ENCODE measurements at places on chromosomes 5 and 9. TPM values are rescaled to one million over a fixed set of nuclear protein-coding genes. Genes with fewer than 3 reads are reported as not detected.

RAI14 gene
- total RNA-seq = 361 TPM

C1QTNF3 gene
- total RNA-seq = 0.28 TPM

PCDHGA8 gene
- 2.2 TPM for total RNA-seq

ADAMTS6 gene
- 173 TPM for total RNA-seq

CMYA5 gene
- 0.90 TPM for total RNA-seq

CNTNAP3B gene
- total RNA-seq = 2.2 TPM

ENTPD2 gene
- not detected for total RNA-seq

GFI1B gene
- not detected for total RNA-seq

SLC45A2 gene
- total RNA-seq = not detected

HMCN2 gene
- not detected for total RNA-seq

FOXD4L6 gene
- total RNA-seq = not detected

DNA sequence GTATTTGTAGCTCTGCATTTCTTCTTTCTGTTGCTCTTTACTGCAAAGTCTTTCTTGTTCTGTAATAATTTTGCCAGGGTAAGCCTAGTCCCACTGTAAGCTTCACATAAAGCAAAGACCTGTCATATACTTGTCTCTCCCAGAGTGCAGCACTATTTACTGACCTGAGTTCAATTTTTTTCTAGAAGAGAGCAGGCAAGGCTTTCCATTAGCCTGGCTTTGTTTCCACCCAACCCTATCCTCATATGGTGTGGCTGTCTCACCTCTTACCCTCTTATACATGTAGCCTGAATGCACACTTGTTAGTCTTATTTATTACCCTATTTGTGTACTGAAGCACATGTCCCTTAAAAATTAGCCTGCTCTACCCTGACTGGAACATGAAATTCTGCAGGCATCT, 170.4 kb downstream of the EFNA5 start:
- no peaks in the 10 kb centered on the region for H3K36me3 ChIP-seq
- no peak overlapping the region for H3K27ac ChIP-seq
- DNase-seq = no peak

GRCh38 chr9:74610523-74611061, 113.5 kb downstream of the RORB start:
- no peak for DNase-seq
- H3K36me3 ChIP-seq = no peaks in the 10 kb centered on the region
- H3K27me3 ChIP-seq = no peaks in the 10 kb centered on the region
- H3K27ac ChIP-seq = no peak overlapping the region
- no peaks in the 10 kb centered on the region for H3K4me1 ChIP-seq

DNA sequence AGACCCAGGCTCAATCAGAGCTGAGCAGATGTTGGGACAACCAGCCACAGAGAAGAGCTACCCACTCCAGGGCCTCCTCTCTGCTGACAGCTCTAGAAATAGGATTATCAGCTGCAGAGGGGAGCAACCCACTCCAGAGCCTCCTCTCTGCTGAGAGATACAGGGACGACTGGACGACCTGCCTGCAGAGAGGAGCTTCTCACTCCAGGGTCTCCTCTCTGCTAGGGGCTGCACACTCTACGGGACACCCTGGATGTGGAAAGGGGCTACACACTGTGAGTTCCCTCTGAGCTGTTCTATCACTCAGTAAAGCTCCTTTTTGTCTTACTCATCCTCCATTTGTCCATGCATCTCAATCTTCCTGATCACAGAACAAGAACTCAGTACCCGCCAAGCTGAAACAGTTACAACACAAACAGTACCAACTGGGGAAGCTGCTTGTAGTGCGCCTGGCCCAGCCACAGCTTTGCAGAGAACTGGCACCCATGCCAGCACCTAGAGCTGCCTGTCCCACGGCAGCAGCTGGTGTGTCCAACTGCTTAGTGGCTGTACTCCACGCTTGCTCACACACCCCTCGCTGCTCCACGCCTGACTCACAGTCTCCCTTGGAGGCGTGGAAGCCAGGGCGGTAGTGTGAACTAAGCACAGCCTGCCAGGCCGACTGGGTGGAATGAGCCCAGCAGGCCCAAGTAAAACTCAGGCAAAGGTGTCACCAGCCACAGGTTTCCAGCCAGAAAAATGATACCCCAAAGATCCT, 56.8 kb downstream of the PRELID2 start:
- peaks cover 2% of the 10 kb centered on the region for H3K4me1 ChIP-seq
- no peak overlapping the region for H3K4me3 ChIP-seq
- H3K36me3 ChIP-seq = no peaks in the 10 kb centered on the region
- no peak for DNase-seq

GRCh38 chr9:99023831-99024230, 80.1 kb downstream of the COL15A1 start:
- H3K27ac ChIP-seq = peak overlapping the region; percentile 19
- H3K36me3 ChIP-seq = peaks cover 52% of the 10 kb centered on the region
- H3K27me3 ChIP-seq = no peaks in the 10 kb centered on the region
- H3K4me1 ChIP-seq = peaks cover 49% of the 10 kb centered on the region
- DNase-seq = peak; percentile 58

- no peak overlapping the region for H3K4me3 ChIP-seq
- no peaks in the 10 kb centered on the region for H3K4me1 ChIP-seq
- no peaks in the 10 kb centered on the region for H3K36me3 ChIP-seq
Observed at GRCh38 chr9:118991366-118992285, 377.6 kb downstream of the BRINP1 start.

DNA sequence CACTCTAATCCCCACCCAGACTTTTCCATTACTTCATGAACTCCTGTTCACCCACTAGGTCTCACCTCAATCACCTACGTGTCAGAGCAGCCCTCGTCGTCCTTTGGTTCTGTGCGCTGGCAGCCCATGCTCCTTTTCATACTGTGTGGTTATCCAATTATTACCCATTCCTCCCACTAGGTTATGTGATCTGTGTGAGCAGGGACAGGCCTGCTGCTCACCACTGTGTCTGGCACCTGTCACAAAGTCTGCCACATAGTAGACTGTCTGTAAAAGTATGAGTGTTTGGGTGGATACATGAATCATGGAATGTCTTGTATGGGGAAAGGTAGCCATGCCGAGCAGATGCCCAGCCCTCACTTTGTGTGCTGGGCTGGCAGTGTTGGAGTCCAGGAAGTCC, 12.1 kb upstream of the SMAD5 start:
- peaks cover 34% of the 10 kb centered on the region for H3K27me3 ChIP-seq
- DNase-seq = no peak
- no peak overlapping the region for H3K27ac ChIP-seq
- no peaks in the 10 kb centered on the region for H3K4me1 ChIP-seq
- H3K4me3 ChIP-seq = no peak overlapping the region
- no peaks in the 10 kb centered on the region for H3K36me3 ChIP-seq

GRCh38 chr5:57441557-57441956, 41.1 kb downstream of the ACTBL2 start:
- no peaks in the 10 kb centered on the region for H3K27me3 ChIP-seq
- peak; percentile 99 for DNase-seq
- H3K27ac ChIP-seq = peak overlapping the region; percentile 73
- no peaks in the 10 kb centered on the region for H3K36me3 ChIP-seq
- H3K4me1 ChIP-seq = peaks cover 38% of the 10 kb centered on the region
- H3K4me3 ChIP-seq = no peak overlapping the region

DNA sequence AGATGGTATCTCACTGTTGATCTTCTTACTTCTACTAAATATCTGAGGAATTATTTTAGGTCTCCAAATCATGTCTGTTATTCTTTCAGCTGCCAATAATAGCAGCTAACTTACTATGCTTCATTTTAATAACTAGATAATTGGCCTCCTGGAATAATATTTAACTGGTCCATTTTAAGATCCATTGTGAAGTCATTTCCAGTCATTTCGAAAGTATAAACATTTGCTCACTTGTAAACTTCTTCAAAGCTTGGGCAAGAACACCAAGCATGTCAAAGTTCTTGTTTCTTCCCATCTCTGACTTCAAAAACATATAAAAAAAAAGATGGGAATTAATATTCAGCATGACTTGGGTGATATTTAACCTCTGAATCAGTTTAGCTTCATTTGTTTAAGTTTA, 61.4 kb upstream of the MRPS30 start:
- no peaks in the 10 kb centered on the region for H3K36me3 ChIP-seq
- H3K27ac ChIP-seq = no peak overlapping the region
- no peaks in the 10 kb centered on the region for H3K27me3 ChIP-seq
- DNase-seq = no peak

- no peak for DNase-seq
- no peak overlapping the region for H3K4me3 ChIP-seq
- no peak overlapping the region for H3K27ac ChIP-seq
- peaks cover 9% of the 10 kb centered on the region for H3K4me1 ChIP-seq
Observed at GRCh38 chr9:121987314-121987713, 105.8 kb downstream of the TTLL11 start.

- no peaks in the 10 kb centered on the region for H3K36me3 ChIP-seq
- H3K4me1 ChIP-seq = peaks cover 4% of the 10 kb centered on the region
- peaks cover 12% of the 10 kb centered on the region for H3K27me3 ChIP-seq
- H3K27ac ChIP-seq = no peak overlapping the region
Observed at GRCh38 chr5:160473681-160474080, 52.0 kb downstream of the PTTG1 start.

DNA sequence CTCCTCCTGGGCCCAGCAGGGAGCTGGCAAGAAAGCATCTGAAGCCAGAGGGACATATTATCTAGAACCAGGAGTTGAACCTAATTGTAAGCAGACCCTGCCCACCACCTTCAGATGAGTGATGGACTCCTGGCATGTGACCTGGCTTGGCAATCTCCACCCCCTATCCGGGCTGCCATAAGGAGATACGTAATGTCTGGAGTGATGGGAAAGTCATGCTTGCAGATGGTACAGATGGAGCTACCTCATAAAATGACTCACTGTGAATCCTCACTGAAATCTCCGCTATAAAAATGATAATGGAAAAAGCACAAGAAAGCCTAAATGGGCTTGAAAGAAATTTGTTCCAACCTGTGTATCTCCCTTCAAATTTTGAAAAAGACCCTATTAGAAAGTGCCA, 157.5 kb downstream of the DMRT2 start:
- no peaks in the 10 kb centered on the region for H3K4me1 ChIP-seq
- no peaks in the 10 kb centered on the region for H3K36me3 ChIP-seq
- H3K27ac ChIP-seq = no peak overlapping the region
- no peak overlapping the region for H3K4me3 ChIP-seq
- peak; percentile 66 for DNase-seq

DNA sequence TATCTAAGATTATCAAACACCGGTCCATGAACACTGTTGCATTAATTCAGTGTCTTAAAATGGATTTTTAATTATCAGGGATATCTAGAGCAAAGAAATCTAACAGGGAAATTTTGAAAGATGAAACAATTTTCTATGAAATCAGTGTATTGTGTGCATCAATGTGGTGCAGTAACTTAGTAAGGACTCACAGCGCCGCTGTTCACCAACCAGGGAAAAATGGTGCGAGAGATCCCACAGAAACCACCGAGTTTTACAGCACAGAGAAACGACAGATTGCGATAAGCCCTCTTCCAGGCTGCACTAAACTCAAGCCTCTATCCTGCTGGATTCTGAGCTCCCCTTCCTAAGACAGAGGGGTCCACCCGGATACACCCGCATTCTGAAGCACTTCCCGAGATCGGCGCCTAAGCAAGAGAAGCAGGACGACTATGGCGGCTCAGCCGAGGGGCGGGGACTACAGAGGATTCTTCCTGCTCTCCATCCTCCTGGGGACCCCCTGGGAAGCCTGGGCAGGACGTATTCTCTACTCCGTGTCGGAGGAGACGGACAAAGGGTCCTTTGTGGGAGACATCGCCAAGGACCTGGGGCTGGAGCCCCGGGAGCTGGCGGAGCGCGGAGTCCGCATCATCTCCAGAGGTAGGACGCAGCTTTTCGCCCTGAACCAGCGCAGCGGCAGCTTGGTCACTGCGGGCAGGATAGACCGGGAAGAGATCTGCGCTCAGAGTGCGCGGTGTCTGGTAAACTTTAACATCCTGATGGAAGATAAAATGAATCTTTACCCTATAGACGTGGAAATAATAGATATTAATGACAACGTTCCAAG, at the start of gene PCDHGA7:
PCDHGA7 (plus strand) TSS at position 274 of the 826 bp plus-strand sequence; CDS start at position 432, 158 bp downstream.
- no peaks in the 10 kb centered on the region for H3K27me3 ChIP-seq
- H3K4me3 ChIP-seq = peak within 1 kb of the TSS; percentile 83
- peaks cover 3% of the 10 kb centered on the region for H3K36me3 ChIP-seq

DNA sequence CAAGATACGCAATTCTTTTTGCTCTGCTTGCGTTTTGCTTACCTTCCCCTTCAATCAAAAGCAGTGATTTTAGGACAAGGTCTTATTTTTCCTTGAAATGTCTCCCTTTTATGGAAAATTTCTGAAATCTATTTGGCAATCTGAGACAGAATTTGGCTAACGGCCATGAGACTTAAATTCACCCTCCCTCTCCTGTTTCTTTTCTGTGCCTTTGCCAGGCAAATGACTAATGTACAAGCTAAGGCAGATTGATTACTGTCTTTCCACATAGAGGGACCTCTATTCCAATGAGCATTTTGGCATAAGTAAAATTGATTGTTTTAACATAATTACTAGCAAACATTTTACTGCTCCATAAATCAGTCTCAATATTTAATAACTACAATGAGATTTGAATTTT, 31.7 kb downstream of the FAM81B start:
- H3K27me3 ChIP-seq = peaks cover 3% of the 10 kb centered on the region
- H3K4me1 ChIP-seq = no peaks in the 10 kb centered on the region
- DNase-seq = no peak
- no peak overlapping the region for H3K27ac ChIP-seq

DNA sequence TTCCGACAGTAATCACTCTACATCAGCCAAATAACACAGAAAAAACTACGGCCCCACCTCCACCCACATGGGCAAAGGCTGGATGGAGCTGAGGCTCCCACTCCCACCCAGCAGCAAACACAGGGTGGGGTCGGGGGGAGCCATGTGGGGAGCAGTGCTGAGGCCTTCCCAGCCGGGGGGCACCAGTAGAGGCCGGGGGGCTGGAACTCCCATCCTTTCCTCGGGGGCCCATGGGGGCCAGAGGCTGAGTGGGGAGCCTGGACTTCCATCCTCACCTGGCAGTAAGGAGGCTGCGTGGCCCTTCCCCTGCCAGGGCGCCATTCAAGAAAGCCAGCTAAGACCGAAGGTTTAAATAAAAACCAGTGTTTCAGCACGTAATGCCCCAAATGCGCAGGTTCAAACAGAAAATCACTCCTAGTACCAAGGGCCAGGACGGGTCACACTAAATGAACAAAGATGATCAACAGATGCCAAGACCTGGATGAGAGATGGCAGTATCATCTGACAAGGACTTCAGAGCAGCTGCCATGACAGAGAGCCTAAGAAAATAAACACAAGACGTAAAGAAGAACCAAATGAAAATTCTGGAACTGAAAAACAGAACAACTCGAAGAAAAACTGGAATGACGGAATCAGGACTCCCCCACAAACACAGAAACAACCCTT, 9.4 kb downstream of the CCDC127 start:
- DNase-seq = no peak
- H3K27ac ChIP-seq = no peak overlapping the region
- H3K4me3 ChIP-seq = no peak overlapping the region
- 0 out of 2 replicates have a peak, but pooled peaks cover 2% of the 10 kb centered on the region for H3K4me1 ChIP-seq
- H3K36me3 ChIP-seq = peaks cover 16% of the 10 kb centered on the region

GRCh38 chr9:75238311-75238976, 150.1 kb downstream of the OSTF1 start:
- H3K27me3 ChIP-seq = no peaks in the 10 kb centered on the region
- peak; percentile 68 for DNase-seq
- no peaks in the 10 kb centered on the region for H3K36me3 ChIP-seq
- no peak overlapping the region for H3K4me3 ChIP-seq
- no peaks in the 10 kb centered on the region for H3K4me1 ChIP-seq
